ENCODE measurements at places on chromosomes 1 and 21.

DNA sequence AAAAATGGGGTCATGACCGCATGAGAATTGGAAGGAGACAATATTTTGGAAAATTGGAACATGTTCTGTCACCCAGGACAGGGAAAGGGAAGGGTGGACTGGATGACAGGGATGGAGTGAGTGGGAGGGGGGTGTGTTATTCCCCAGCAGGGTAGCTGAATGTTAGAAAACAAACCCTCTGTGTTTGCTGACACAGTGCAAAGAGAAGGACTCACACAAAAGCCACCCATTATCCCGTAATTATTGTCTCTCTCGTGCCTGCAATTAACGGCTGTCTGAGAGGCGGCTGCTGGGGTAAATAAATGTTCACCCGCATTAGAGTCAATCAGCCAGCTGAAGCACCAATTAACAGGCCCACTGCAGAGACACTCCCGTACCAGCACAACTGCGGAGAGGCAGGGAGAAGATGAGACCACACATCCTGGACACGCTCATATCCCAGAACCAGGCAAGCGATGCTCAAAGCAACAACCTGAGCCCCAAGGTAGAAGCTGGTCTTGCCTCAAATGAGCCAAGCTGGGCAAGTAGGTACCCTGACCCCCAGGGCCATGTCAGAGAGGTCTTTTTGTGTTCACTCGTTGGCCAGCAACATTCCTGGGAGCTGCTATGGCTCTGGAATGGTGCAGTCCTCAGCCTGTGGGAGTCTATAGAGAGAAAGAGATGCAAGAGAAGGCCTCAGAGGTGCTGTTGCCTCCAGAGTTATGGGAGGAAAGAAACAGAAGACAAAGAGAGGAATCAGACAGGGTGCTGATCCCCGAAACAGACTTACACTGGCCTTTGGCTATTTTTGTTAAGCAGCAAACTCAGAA, 19.4 kb downstream of the PLEKHA6 start:
- DNase-seq, result no peak

- DNase-seq, result no peak
Observed at GRCh38 chr1:229223498-229223897, 47.4 kb upstream of the RAB4A start.

DNA sequence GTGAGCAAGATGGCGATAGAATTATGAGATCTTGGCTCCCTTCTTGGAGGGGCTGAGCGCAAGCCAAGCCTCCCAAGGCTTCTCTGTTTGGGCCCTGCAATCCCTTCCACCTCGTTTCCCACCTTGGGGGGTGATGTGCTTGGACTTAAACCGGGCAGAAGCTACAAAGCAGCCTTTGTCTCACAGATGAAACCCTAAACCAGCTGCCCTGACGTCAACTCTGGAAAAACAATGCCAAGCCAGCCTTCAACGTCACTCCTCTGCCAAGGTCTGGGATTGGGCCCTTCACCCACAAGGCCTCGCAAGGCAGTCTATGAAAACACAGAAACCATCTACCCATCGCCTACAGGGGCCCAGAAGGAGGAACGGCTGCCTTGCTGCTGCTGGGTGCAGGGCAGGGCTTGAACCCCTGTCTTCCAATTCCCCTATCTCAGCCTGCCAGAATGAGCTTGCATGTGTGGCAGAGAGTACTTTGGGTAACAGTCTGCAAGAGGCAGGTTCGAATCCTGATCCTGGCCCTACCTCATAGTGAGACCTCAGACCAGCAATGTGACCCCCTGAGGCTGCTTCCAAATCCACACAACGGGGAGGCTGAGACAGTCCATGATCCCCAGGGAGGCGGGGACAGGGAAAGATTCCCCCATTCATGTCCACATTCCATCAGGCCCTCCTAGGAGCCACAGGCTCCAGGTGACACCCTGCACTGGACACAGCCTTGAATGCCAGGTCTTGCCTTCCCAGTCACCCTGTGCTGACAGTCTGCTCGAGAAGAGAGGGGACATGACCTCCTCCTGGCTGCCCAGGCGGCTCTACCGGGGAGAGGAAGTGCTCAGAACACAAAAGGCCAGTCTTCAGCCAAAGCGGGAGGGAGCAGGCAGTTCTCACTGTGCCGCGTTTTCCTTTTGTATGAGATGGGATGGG, 15.0 kb downstream of the IFFO2 start:
- no peak for DNase-seq

- DNase-seq, result no peak
Observed at GRCh38 chr1:110195196-110195595, 14.9 kb upstream of the KCNC4 start.

DNA sequence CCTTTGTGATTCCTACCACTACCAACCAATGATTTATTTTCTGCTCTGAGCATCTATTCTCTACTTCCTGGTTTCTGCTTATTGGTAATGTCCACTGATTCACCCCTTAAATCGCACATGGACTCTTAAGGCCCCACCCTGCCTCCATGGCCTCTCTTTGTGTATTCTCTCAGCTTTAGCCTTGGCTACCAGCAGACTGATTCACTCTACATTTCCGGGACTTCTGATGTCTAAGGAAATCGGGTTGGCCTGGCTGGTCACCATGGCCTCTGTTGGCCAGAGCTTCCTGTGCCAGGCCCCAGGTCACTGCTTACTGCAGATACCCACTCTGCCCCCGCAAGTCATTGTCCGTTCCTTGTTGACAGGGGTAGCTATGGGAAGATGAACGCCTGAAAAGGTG, 40.9 kb downstream of the PDPN start:
- no peak for DNase-seq

GRCh38 chr1:103125219-103125618, 16.9 kb upstream of the COL11A1 start:
- DNase-seq, result no peak

GRCh38 chr1:39677645-39678044, 5.7 kb upstream of the NT5C1A start:
- no peak for DNase-seq

- no peak for DNase-seq
Observed at GRCh38 chr1:228217551-228218344, 9.9 kb downstream of the OBSCN start.

- DNase-seq, result no peak
Observed at GRCh38 chr1:68196676-68197075, 35.6 kb downstream of the WLS start.

GRCh38 chr1:233406994-233407631, 79.6 kb downstream of the MAP3K21 start:
- no peak for DNase-seq

GRCh38 chr1:145963265-145964019, 933 bp downstream of the ANKRD34A start:
- no peak for DNase-seq

DNA sequence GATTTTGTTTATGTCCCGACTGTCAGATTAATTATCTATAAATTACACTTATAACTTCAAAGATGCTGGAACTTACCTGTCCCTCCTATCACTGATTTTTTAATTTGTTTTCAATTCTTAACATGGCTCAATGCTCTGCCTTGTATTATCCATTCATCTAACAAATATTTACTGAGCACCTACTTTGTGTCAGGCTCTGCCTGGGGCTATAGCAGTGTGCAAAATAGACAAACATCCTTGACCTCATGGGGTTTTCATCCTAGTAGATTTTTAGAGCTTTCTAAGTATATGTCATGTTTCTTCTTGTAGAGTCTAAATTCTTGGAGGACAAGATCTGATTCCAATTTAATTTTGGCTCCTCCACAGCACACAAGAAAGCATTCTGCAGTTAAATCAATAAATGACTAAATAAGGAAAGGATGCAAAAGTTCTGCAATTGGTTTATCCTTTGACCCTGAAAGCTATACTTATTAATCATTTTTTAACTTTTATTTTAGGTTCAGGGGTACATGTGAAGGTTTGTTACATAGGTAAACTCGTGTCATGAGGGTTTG, 10.8 kb upstream of the SMYD2 start:
- no peak for DNase-seq

- DNase-seq, result no peak
Observed at GRCh38 chr1:165289556-165289955, 67.0 kb downstream of the LMX1A start.

GRCh38 chr1:232615306-232615800, 14.6 kb downstream of the SIPA1L2 start:
- no peak for DNase-seq

DNA sequence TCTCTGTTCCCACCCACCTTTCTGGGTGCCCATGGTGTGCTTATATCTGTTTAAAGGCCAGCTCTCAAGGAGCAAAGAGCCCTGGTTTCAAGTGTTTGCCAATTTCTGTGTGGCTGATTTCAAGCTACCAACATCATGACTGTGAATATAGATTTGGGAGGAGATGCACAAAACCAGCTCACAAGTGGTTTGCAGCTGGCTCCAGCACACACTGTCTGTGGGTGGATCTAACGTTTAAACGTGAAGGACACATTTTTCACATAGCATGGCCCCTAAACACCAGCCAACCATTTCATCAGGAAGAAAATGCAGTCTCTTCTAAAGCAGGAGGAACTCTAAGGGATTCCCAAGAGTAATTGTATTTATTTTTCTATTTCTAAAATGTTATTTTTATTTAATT, 65.2 kb downstream of the FCRL5 start:
- no peak for DNase-seq

DNA sequence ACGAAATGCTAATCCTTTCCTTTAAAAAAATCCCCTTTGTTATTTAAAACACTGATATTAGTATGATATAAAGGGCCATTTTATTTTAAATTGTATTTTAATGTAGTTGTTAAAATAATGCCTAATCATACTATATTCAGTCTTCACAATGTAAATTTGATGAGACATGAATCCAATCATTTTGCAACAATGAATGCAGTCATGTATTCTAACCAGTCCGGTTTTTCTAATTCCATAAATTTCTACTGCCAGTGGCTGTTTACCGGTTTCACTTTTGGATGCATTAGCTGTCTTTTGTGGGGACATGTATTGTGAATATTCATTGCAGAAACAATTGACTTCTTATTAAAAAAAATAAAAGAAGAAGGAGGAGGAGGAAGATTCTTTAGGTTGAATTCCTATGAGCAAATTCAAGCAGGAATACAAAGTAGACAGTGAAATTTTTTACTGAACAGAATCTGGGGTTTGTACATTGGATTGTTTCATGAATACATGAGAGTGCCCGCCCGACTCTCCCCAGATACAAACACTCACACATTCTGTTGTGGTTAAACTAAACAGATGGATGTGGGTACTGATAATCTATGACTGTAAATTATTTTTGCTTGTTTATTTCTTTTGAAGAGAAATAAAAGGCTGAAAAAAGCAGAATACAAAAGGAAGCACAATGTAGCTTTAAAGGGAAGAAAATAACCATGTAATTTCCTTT, 624.8 kb upstream of the PTBP2 start:
- no peak for DNase-seq

- no peak for DNase-seq
Observed at GRCh38 chr1:51168936-51169335, 66.9 kb downstream of the C1orf185 start.

DNA sequence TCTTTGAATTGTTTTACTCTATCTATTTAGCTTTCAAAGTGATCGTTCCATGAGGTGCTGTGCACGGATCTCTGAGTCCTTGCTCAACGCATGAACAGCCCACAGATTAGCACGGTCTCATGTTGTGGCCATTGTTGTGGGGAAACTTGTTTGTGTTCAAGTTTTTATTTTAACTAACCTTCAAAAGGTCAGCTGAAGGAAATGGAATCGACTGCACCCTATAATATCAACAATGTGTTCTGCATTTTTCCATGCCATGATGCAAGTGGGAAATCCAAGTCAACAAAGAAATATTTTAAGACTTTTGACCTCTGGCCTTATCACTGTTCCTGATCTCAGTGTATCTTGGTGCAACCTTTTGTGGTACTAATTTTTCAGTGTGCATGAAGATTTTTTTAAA, 6.1 kb downstream of the SH2D1B start:
- no peak for DNase-seq

DNA sequence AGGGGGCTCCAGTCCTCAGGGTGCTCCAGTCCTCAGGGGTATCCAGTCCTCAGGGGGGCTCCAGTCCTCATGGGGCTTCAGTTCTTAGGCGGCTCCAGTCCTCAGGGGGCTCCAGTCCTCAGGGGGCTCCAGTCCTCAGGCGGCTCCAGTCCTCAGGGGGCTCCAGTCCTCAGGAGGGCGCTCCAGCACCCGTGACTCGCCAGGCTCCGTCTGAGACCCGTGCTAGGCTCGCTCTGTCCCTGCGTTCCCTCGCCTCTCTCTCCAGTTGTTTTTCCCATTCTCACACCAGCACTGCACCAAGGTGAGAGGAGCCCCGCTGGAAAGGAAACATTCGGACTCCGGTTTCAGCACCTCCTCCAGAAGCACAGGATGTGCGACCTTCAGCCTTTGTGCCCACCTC, 9.4 kb upstream of the OR2M2 start:
- DNase-seq, result no peak

DNA sequence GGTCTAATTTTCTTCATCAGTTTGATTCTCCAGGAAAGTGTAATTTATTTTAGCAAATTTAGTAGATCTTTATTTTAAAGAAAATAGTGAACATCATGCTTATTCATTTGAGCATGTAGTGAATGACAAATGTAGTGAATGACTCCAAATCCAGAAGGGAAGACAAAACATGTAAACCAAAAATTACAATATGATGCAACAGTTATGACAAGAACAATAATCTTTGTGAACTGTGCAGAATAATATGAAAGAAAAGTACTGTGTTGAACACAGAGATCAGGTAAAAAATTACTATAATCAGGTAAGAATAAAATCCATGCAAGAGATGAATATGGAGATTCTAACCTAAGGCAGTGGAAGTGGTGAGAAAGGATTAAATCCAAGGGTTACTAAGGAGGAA, 30.0 kb upstream of the DPH5 start:
- no peak for DNase-seq

DNA sequence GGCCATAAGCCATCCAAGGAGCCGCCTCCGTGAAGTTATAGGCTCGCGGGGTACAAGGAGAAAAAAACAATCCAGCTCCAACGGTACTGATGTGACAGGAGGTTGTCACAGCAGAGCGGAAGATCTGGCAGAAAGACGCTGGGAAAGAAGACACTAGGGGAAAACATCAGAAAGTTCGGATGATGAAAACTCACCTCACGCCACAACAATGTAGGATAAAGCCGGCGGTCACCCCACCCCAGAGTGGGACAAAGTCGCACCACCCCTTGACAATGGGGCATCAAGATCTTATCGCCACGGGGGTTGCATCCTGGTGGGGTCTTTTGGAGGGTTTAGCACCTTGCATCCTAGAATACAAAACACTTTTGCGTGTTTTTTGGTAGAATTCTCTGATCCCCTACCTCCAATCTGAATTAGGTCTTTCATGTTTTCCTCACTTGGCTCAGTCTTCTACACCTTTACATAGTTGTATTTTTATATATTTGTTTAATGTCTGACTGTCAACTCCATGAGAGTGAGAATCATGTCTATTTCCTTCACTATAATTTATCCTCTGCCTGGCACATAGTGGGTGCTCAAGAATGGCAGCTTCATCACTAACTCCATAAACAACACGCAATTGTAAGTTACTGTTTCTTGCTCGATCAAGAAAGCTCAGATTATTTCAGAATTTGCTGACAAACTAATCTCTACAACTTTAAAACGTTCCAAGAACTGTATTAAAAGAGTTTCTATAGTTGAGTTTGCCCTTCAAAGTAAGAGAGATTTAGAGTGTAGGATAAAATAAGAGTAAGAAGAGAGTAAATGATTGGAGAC, 611 bp upstream of the ZSWIM5 start:
- DNase-seq, result no peak

GRCh38 chr21:41364308-41364707, 2.5 kb downstream of the MX2 start:
- DNase-seq, result no peak
